ACHN (cell line): ENCODE measurements at places on chromosomes 1 and 21.
A peak's percentile ranks its signal among the peaks of the same experiment; 100 is the strongest.

- DNase-seq, result no peak
Measured at GRCh38 chr1:51526248-51526647, 7.2 kb upstream of the EPS15 start.

DNA sequence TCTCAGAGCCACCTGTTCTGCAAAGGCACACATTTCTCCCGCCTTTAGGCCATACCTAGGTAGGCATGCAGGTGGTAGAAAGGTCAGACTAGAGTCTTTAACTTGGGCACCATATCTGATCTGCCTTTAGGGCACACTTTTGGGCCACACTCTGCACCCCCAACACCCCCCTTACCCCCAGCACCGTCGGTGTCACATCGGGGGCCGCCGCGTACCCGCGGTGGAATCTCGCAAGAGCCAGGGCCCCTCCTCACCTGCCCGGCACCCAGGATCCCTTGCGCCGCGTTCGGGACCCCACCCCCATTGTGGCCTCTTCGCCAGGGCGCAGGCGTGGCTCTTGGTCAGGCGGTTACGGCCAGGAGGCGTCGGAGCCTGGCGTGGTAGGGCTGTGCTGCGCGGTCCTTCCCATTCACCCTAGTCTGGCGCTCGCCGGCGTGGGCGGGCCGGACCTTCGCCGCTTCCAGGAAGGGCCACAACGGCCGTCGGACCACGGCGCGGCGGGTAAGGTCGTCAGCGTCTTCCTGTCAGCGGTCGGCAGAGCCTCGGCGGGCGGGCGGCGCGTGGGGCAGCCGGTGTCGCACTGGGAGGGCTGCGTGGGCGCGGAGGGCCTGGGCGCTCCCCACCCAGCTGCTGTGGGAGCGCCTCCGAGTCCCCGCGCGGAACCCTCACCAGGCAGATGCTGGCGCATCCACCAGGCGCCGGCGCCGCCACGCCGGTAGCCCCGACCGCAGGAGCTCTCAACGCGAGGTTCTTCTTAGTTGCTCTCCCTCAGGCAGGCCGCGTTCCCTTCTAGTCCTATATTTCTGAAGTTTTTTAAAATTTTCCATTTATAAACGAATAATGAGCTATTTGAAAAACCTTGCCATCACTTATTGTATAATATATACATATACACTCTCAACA, at the start of gene DNAH14:
Gene DNAH14 (plus strand): TSS at position 341 of the 903 bp plus-strand sequence. CDS start 23,028 bp downstream, outside the sequence.
- DNase-seq, result peak; percentile 92

DNA sequence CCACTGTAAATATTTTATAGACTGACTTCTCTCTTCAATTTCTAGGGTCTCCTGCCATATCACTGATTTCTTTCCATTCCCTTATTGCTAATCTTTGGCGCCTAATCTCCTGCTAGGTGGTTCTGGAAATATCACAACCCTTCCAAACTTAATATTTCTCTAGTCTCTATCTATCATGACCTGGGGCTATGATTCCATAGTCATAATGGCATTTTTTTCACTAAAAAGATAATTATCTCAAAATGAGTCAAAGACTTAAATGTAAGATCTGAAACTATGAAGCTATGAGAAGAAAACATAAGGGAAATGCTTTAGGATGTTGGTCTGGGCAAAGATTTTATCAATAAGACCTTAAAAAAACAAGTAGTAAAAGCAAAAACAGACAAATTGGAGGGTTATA, 74.2 kb downstream of the LEPR start:
- DNase-seq, result no peak

GRCh38 chr1:170114906-170115305, 30.9 kb upstream of the NTMT2 start:
- peak; percentile 30 for DNase-seq

- DNase-seq, result no peak
Measured at GRCh38 chr1:41613689-41614574, 129.4 kb upstream of the EDN2 start.

- DNase-seq, result peak; percentile 35
Measured at GRCh38 chr1:83029916-83030315, 969.0 kb downstream of the TTLL7 start.

- peak; percentile 48 for DNase-seq
Measured at GRCh38 chr1:111030590-111030989, 66.9 kb upstream of the LRIF1 start.

GRCh38 chr21:45551783-45552695, 9.8 kb upstream of the SLC19A1 start:
- DNase-seq, result no peak

DNA sequence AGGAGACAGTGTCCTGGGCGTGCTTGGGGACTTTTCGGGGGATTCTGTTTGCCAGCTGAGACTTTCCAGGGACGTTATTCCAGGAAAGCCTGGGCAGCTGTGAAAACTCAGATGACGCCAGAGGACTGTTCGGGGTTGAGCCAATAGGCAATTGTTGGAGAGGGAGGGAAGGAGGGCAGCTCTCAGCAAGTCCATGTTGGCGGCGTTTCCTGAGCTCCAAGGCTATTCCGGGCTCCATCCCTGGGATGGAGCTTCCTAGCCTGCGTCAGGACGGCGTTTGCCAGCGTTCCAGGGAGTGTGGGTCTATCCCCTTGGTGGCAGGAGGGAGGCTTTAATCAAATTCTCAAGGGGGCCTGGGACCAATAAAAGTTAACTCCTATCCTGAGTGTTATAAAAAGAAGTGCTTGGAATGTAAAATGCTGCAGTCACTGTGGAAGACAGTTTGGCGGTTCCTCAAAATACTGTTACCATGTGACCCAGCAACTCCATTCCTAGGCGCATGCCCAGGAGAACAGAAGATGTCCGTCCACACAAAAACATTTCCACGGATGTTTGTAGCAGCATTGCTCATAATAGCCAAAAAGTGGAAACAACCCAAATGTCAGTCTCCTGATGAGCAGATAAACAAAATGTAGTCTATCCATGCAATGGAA, 15.2 kb downstream of the SLC27A3 start:
- DNase-seq, result no peak

GRCh38 chr1:58003988-58004387, 542.5 kb downstream of the OMA1 start:
- DNase-seq, result no peak

DNA sequence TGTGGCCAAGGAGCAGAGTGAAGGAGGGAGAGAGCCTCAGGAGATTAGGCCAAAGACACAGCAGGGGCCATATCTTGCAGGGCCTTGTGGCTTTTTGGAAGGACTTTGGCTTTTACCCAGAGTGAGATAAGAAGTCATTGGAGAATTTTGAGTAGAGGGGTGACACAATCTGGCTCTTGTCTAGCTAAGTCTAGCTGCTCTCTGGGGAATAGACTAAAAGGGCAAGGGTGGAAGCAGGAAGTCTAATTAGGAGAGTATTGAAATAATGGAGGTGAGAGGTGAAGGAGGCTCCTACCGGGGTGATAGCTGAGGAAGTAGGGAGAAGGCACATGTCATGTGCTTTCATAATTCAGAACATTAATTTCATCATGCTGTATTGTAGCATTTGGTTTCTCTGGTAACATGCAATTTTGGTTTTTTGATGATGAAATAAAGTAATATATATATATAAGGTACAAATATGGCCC, 34.3 kb upstream of the KCNA3 start:
- DNase-seq, result no peak

DNA sequence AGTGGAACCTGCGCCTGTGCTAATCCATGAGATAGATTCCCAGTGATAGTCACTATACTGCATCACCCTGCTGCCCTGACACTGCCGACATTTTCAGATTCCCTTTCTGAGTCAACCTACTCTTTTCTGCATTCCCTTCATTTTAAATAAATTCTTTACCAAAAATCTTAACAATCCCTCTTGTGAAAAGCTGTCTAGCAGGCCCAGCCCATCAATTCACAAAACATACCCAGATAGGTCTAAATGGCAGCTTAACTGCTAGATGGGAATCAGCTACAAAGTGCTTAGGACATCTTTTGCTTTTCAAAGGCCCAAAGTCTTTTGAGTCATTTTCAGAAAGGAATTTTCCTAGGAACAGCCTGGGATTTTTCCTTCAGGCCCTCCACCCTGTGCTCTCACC, 180.1 kb upstream of the PTBP2 start:
- no peak for DNase-seq

DNA sequence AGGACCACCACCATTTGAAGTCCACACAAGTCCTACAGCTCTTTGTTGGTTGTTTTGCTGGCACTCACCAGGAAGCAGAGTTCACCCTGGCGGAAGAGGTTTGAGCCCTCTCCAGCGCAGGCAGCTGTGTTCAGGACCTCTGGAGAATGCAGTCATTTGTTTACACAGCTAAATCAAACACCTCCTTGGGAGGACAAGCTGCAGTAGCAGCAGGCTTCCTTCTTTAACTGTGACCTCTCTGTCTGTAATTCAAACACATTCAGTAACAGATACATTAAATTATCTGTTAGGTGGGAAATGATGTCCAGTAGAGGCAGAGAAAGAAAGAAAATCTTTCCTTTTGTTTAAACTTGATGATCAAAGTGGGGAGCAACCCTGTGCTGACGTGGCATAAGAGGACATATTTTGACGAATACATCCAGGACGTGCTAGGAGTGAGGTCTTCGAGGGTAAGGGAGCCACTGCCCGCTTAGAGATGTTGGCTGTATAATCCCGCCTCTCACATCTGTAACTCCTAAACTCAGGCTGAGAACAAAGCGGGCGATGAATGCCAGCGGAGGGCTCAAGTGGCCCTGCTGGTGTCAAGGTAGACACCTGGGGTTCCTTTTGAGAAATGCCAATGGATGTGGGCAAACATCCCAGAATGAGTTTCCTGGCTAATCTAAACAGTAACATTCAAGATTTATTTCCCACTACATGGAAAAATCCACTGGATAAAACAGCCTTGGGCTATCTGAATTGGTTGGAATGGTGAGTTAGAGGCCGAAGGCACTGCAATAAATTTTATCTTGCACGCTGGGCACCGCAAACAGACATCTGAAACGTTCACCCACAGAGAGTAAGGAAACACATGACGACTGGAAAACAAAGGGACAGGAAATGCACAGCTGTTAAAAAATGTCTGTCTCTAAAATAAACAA, 51.7 kb downstream of the ABCA4 start:
- no peak for DNase-seq

- no peak for DNase-seq
Measured at GRCh38 chr1:150259758-150260669, 2.4 kb downstream of the CA14 start.

DNA sequence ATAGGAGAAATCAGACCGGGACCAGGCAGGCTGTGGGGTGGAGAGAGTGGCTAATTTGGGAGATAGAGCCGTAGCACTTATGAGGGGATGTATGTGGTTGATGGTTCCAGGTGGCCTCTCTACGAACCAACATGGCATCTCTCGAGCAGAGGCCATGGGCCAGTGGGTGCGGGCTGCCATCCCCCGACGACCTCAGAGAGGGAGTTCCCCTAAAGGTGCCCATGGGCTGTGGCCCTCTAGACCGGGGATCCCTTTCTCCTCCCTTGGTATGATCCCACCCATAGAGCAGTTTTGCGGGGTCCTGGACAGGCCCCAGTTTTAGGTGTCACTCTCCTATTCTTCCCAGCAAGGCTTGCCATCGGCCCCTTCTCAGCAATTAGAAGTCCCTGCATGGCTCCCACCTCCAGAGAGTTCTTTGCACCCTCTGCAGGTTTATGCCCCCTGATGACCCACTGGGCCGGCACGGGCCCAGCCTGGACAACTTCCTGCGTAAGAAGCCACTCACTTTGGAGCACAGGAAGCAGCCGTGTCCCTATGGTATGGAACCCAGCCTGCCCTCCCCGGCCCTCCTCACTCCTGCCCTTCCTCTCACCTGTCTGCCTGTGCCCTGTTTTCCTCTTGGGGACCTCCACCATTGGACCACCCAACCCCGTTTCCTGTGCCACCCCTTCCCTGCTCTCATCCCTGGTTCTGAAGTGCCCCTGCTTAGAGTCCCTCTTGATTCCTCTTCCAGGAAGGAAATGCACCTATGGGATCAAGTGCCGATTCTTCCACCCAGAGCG, 7.8 kb downstream of the ZC3H12A start:
- DNase-seq, result no peak

- DNase-seq, result no peak
Measured at GRCh38 chr21:41366522-41367151, 4.8 kb downstream of the MX2 start.

DNA sequence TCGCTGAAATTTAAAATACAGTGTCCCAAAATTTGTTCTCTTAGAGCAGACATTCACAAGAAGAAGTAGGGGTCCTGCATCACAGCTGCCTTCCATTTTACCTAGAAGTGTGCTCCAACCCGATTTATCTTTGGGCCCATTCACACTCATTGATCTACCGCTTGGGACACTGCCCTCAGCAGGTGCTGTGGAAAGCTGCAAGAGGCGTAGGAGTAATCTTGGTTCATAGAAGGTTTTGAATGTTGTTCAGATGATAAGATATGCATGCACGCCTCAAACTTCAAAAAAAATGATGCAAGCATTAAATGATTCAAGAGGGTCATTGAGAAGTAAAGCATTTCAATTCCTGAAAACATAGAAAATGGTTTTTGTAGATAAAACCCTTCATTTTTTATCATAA, 18.6 kb upstream of the C1orf105 start:
- DNase-seq, result no peak

- DNase-seq, result no peak
Measured at GRCh38 chr1:197731449-197731848, 43.8 kb downstream of the DENND1B start.

- no peak for DNase-seq
Measured at GRCh38 chr1:34970829-34971228, 14.3 kb downstream of the TMEM35B start.

- no peak for DNase-seq
Measured at GRCh38 chr1:229031481-229032341, 239.2 kb upstream of the RAB4A start.

DNA sequence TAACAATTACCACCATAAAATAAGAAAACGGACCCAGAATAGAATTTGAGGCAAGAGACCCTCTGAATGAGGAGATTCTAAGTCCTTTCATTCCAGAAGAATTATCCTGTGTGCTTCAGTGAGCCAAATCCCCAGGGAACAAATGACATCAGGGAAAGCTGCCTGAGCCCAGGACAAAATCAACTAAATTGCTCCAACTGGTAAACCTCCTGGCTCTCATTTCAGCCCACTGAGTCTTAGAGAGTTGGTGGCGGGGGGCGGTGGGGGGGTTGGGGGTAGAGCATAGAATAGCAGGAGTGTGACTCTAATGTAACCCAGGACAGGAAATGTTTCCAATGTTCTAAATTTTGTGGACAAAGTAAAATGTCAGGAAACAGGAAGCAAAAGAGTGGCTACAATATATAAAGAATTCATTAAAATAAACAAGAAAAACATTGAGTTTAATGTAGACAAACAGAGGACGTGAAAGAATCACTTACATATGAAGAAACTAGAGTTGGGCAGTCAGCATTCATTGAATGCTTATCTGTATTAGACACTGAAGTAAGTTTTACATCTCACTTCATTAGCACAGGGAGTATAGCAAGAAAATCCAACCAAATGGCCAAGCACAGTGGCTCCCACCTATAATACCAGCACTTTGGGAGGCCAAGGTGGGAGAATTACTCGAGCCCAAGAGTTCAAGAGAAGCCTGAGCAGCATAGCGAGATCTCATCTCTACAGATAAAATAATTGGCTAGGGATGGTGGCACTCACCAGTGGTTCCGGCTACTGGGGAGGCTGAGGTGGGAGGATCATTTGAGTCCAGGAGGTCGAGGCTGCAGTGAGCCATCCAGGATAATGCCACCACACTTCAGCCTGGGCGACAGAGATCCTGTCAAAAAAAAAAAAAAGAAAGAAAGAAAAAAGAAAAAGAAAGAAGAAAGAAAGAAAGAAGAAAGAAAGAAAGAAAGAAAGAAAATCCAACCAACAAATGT, 75.1 kb downstream of the DHRS3 start:
- DNase-seq, result no peak
